Activated CD4-positive, alpha-beta T cell treated with anti-CD3 and anti-CD28 coated beads for 48 hours (primary cell): ENCODE measurements at places on chromosomes 4 and X.

GRCh38 chr4:176189891-176190795 lies 5.2 kb downstream of the SPATA4 start:
- DNase-seq, result no peak

DNA sequence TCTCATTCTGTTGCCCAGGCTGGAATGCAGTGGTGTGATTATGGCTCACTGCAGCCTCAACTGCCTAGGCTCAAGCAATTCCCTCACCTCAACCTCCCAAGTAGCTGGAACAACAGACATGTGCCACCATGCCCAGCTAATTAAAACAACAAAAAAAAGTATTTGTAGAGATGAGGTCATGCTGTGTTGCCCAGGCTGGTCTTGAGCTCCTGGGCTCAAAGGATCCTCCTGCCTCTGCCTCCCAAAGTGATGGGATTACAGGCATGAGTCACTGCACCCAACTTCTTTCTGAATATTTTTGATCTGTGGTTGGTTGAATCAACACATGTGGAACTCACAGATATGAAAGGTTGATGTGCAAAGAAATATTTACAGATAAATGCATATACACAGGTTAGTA lies 18.5 kb upstream of the SEPTIN11 start:
- no peak for DNase-seq

DNA sequence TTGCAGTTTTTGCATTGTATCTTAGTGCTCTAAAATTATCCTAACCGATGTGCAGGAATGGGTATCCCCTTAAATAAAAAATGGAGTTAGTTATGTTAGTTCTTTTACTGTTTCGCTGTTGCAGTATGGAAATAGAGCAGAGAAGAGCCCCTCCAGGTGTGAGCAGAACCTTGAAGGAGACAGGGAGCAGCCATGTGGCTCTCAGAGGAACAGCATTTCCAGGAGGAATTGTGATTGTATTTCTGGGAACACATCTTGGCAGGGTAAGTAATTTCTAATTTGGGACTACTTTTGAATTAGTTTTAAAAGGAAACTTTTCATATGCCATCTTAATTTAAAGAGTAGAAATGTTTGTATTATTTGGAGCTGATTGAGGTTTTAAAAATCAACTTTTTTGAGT lies 5.3 kb upstream of the CCDC158 start:
- DNase-seq, result no peak

DNA sequence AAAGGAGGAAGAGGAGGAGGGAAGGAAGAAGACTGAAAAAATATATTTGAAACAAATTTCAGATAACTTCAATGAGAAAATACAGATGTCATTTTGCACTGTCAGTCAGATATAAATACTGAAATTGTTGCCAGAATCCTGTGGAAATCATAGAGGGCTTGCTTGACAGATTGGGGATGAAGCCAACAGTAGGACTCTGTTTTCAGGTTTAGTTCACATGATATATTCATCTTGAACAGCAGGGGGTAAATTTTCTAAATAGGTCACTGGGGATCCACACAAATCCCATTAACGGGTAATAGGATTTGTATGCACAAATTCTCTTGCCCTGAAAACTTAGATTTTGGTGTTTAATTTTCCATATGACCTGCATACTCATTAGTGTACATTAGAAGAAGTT lies 103.3 kb upstream of the PCDH18 start:
- no peak for DNase-seq

DNA sequence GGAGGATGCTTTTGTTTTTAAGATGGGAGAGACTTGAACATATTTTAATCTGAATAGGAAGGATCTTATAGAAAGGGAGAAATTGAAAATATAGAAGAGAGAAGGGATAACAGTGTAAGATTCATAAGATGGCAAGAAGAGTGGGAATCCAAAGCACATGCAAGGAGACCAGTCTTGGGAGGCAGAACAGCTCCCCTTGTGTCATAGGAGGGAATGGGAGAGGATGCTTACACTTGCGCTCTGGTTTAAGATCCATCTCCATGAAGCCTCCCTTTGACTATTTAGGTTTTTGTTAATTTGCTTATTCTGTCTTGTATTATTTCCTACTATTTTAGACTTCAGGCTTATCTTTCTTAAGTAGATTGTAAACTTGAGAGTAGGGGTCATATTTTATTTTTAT lies 42.7 kb downstream of the KIF4A start:
- DNase-seq, result no peak

GRCh38 chr4:31617667-31618066 lies 897.5 kb downstream of the PCDH7 start:
- DNase-seq, result no peak

DNA sequence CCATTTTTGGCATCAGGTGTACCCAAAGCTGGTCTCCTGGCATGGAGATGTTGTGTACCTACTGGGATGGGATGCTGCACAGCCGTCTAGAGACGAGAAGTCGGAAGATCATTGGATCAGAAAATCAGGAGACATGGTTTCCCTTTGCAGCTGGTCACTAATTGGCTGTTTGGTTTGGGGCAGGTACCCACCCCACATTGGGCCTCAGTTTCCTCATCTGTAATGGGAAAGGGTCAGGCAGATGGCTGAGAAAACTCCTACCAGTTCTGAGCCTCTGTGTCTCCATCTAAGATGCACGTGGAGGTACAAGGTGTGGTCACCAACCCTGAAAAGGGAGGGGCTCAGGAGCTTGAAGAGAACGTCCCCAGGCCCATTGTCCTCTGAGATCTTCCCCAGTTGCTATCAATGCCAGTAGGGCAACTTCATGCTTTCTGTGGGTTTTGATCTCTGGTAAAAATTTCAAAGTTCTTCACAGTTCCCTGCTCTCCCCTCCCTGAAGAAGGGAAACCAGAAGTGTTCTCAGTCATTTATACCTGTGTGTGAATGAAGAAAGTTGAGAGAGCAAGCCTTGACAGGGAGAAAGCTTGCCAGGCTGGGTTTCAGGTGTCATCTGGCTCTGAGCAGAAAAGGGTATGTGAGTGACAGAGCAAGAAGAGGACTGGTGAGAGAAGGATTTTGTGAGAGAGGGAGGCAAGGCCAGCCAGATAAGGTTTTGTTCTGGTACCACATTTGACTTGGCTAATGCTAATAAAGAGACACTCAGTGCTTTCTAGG lies 15.1 kb downstream of the TSC22D3 start:
- no peak for DNase-seq

DNA sequence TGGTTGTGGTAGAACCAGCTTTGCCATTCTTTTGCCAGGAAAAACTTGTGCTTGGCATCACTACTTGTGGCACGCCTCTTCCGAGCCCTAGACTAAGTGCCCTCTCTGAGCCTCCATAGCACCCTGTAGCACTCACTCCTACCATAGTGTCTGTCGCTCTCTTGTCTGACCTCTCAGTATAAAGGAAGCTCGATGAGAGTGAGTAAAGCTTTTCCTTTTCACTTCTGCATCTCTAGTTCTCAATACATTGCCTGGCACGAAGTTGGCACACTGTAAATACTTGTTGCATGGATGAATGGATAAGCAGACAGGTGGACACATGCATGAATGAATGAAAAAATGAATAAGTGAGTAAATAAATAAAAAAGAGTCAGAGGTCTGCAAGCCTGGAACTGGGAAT lies 48.3 kb downstream of the TLR10 start:
- no peak for DNase-seq

DNA sequence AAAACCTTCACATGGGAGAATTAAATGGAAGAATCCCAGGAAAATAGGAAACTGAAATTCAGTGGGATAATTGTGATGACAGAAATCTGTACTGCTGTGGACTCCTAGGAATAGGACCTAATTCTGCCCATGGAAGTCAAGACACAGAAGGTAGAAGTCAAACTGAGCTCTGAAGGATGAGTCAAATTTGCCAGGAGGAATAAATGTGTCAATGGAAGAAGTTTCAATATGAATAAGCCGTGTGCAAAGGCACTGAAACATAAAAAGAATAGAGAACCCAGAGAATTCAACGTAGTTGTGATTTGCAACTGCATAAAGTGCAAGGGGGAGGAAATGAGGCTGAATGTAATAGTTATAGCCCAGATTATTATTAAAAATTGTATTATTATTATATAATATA lies 11.6 kb downstream of the ENAM start:
- DNase-seq, result no peak

- no peak for DNase-seq
These were observed 87.7 kb upstream of the TLL1 start for GRCh38 chr4:165785337-165785736.

DNA sequence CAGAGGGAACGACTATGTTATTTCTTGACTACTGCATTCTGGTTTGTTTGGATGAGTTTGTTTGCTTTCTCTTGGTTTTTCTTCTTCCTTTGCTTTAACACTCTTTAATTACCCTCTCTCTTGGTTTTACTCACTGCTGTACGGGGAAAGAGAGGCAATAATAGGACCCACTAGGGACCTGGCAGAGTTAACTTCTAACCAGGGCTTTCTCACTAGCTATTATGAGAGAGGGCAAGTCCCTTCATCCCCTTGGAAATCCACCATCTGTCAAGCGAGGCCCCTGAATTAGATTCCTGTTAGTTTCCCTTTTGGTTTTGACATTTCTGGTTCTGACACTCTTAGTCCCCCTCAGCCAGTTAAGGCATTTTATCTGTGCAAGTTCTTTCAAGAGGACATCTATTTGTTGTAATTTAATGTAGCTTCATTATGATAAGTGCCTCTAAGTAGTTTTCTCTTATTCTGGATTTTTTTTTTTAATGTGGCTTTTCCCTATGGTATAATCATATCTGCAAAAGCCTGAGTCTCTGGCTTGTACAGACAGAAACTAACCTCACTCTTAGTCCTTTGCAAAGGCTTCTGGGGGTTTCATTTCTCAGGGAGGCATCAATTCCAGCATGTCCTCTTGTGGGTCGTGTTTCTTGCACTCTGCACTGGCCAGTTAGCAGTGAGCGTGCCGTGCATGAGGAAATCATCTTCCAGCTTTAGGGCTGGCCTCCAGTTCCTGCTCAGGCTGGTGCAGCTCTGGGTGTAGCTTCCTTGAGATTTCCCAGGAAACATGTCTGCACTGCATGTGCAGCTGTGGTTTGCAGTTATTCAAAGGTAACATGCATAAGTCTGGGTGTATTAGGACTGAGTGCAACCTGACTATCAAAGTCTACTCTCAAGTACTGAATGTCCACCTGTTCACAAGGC lies 221.3 kb downstream of the STIM2 start:
- DNase-seq, result no peak

- no peak for DNase-seq
These were observed 219.2 kb downstream of the ARAP2 start for GRCh38 chr4:36024901-36025660.

DNA sequence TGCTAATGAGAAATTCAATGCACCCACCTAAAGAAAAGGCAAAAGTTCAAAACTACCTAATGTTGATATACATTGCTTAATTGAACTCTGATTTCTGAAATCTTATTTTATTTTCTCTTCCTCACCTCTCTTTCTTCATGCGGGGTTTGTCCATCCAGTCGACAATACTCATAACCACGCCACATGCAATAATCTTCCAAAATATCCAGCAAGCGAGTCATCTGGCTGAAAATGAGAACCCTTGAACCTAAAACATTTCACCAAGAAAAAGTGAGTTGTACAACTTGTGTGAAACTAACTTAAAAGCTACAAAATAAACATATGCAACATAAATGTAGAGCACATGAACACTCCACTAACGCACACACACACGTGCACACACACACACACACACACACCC lies 26.7 kb downstream of the SMARCA1 start:
- DNase-seq, result no peak

- no peak for DNase-seq
These were observed 187.4 kb downstream of the TEX13C start for GRCh38 chrX:125507119-125507518.

DNA sequence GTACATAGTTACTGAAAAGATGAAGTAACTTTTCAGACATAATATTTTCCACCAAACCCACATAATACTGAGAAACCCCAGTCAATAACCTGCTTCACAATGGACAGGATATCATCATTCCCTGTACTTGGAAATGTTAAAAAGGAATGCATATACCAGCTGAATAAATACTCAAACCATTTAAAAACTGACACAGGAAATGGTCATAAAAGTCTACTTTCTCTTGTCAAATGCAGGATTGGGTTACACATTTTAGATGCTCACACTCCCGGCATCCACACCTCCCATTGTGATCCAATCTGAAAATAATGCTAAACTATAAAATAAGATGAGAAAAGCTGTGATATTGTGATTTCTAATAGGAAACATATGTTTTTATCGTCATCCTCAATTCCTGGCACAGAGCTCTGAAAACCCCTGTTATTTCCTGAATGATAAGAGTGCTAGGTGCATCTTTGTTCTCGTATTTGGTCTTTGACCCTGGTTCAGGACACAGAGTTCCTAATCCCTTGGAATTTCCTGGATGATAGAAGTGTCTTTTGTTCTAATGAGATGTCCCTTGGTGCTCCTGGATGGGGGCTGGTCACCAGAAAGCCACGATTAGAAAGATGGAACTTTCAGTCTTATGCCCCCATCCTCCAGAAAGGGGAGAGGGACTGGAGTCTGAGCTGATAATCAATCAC lies 821.3 kb downstream of the TRIML1 start:
- DNase-seq, result no peak
